Right atrium auricular region (tissue), 2 donors: ENCODE measurements at places on chromosomes 6 and 20. TPM values are rescaled to one million over a fixed set of nuclear protein-coding genes. Genes with fewer than 3 reads are reported as not detected.

- no peak for DNase-seq
Observed at GRCh38 chr6:32982084-32982701, 13.8 kb downstream of the BRD2 start.

- no peak for DNase-seq
Observed at GRCh38 chr20:34896086-34896621, 19.7 kb downstream of the ACSS2 start.

- no peak for DNase-seq
Observed at GRCh38 chr20:62888910-62889309, 27.3 kb upstream of the TCFL5 start.

The DDX43 gene
- 0.51 TPM for total RNA-seq

- no peak for DNase-seq
Observed at GRCh38 chr6:160278311-160278710, 19.7 kb upstream of the SLC22A2 start.

The MAS1L gene
- total RNA-seq = not detected

- DNase-seq = no peak
Observed at GRCh38 chr20:46023999-46024398, 5.0 kb upstream of the SLC12A5 start.

GRCh38 chr6:167898673-167899311, 72.1 kb downstream of the AFDN start:
- no peak for DNase-seq

- no peak for DNase-seq
Observed at GRCh38 chr6:44192428-44193041, 24.2 kb upstream of the MYMX start.

DNA sequence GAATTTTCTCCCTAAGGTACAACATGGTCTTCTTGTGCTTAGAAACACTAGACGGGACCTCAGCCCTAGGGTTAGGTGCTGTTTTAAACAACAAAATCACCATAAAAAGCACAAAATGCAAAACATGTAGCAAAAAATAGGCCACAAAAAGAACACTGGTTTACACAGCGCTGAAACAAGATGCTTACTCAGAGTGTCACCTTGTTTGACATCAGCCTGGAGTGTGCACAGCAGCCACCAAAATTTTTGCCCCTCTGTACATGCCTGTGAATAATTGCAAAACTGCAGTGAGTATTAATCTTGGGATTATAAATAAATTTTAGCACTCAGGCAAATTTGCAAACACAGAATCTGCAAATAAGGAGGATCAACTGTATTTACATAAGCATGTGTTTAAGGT, 110.1 kb downstream of the PLG start:
- no peak for DNase-seq

- DNase-seq = no peak
Observed at GRCh38 chr6:16089232-16090062, 39.4 kb upstream of the MYLIP start.

The RIMS4 gene
- 0.47 TPM for total RNA-seq

- DNase-seq = no peak
Observed at GRCh38 chr20:38460040-38460623, 12.5 kb upstream of the RALGAPB start.

DNA sequence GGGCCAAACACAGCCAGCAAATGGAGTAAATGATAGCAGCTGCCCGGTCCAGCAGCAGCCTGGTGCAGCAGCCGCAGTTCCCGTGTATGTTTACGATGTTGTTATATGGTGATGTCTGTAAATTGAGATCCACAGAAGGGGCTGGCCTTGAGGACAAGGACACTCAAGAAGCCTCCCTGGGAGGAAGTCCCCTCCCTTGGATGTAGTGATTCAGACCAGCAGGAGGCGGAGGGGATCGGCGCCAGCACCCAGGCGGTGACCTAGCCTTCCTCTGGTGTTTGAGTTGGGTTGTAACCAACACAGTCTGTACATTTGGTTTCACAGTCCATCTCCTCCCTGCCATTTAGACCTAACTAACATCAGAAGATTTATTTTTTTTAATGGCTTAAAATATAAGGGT, 187.8 kb downstream of the SYNDIG1 start:
- DNase-seq = no peak

- DNase-seq = no peak
Observed at GRCh38 chr6:99318566-99318965, 30.9 kb downstream of the FAXC start.

DNA sequence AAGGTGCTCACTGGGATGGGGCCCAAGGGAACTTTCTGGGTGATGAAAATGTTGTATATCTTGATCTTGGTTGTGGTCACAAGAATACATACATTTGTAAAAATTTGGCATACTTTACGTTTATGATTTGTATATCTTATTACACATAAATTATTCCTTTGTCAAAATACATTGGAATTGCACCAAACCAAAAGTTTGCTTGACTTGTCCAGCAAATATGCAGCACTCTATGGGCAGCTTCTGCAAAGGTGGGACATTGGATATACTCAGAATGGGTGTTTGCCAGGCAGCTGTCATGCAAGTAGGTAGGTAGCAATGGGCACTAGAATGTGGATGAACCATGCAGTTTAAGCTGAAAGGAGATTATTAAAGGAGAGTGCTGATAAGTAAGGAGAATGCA, 78.0 kb downstream of the LAMP5 start:
- no peak for DNase-seq

The TCP11 gene
- not detected for total RNA-seq

- no peak for DNase-seq
Observed at GRCh38 chr6:15974817-15975216, 154.1 kb upstream of the MYLIP start.

- DNase-seq = no peak
Observed at GRCh38 chr6:153942361-153942760, 96.7 kb upstream of the OPRM1 start.

GRCh38 chr20:8640461-8640860, 428.4 kb upstream of the PLCB4 start:
- DNase-seq = no peak

The RIPOR2 gene
- 2.4 TPM for total RNA-seq

DNA sequence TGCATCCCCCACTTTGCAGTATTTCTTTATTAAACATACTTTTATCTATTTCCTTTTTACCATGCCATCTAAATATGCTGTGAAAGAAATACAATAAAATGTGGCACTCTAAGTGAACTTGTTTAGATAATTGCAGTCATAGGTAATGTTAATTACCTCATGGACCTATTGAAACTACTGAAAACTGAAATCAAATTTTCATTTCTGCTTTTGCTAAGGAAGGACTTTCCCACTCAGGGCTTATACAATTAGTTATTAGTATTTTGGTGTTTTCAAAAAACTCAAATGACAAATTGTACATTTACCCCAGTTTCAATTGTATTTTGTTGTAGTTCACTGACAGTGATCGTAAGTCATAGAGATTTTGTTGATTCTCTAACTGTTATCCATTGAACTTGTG, 88.4 kb downstream of the ID4 start:
- no peak for DNase-seq

DNA sequence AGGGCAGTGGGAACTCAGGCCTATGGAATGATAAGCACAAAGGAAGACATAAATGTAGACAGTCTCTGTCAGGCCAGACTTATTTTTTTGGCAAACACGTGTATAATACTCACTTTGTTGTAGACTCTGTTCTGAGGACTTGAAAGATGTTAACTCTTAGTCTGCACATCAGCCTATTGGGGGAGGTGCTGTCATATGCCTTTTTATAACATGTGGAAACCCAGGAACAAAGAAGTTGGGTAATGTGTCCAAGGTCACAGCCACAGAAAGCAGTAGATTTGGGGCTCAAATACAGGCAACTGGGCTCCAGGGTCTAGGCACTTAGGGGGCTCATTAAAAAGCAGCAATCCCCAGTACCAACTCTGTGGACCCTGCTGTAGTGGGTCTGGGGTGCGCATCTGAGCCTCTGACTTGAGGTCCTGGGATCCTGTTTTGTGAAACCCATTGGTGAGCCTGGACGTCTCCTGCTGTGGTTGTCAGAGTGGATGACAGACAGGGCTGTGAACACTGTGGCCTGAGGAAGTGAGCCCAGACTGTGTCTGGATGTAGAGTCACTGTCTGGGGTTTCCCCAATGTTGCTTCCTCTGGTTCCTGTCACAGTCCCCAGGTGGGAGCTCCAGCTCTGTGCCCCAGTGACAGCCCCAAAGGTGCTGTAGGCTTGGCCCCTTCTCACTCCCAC, 50.0 kb downstream of the CDH26 start:
- no peak for DNase-seq

The FABP7 gene
- not detected for total RNA-seq

DNA sequence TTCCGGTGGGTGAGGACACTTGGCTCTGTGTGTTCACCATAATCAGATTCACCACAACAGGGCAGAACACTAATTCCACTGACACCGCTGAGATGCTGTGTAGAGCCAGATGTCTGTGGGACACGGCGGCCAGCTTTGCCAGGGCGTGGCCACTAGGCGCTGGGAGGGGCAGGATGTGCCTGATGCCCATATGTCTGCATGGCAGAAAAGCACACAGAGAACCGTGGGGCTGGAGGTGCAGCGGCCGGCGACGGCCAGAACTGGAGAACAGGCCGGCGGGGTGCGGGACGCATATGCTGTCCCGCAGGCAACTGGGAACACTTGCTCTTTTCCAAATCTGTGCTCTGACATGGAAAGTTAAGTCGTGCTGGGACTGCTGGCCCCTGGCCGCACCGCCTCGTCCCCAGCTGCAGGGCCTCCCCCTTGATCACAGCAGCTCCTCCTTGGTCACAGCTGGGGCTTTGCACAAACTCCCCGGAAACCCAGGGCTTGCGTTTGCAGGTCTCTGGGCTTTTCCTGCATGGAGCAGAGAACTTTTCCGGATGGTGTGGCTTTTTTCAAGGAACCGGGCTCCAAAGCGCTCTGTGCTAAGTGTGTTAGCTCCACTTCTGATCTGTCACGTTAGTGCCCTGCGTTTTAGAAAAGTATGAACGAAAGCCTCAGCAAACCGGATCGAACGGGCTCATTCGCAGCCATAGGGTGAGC, 31.1 kb downstream of the NTSR1 start:
- peak; percentile 66 for DNase-seq

DNA sequence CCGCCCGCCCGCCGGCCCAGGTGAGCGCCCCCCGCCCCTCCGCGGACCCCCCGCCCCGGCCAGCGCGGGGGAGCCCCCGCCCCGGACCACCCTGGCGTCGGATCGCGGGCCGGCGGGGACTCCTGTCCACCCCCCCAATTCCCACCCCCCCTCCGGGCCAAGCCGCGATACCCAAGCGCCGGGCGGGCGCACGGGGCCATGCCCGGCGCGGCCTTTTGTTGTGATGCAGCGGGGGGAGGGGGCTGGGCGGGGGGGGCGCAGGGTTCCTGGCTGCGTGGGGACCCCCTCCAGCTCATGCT, 245 bp downstream of the SRC start:
- no peak for DNase-seq

DNA sequence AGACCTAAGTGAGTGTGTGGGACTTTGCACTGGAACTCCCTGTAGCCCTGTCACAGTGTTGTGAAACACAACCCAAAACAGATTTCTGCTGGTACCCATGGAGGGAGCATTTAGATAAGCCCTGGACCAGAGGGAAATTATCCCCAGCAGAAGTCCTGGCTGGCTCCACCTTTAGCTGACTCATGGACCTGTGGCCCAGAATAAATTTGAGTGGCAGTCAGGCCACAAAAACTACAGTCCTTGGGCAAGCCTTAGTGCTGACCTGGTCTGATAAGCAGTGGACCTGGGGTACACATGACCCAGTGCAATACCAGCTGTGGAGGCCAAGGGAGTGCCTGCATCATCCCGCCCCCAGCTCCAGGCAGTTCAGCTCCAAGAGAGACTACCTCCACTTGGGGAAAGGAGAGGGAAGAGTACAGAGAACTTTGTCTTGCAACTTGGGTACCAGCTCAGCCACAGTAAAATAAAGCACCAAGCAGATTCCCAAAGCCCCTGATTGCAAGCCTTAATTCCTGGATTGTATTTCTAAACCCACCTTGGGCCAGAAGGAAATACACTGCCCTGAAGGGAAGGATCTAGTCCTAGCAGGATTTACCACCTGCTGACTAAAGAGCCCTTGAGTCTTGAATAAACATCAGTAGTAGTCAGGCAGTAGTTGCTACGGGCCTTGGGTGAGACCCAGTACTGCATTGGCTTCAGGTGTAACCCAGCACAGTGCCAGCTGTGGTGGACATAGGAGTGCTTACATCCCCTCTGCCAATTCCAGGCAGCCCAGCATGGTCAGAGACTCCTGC, 140.4 kb upstream of the COL21A1 start:
- DNase-seq = no peak

DNA sequence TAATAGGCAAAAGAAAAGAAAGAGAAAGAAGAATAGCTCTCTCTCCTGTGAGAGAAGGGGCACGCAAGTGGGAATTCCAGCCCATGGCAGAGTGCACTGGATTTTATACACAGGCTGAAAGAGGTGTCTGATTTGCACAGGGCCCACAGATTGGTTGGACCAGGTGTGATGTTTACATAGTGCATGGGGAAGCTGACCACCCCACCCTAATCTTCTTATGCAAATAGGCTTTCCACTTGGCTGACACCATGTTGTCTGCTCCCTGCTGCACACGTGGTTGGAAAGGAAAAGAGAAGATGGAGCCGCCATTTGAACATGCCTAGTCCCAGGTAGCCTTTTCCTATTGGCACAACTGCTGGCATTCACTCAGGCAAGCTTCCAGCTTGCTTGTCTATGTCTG, 20.2 kb downstream of the MICA start:
- no peak for DNase-seq

DNA sequence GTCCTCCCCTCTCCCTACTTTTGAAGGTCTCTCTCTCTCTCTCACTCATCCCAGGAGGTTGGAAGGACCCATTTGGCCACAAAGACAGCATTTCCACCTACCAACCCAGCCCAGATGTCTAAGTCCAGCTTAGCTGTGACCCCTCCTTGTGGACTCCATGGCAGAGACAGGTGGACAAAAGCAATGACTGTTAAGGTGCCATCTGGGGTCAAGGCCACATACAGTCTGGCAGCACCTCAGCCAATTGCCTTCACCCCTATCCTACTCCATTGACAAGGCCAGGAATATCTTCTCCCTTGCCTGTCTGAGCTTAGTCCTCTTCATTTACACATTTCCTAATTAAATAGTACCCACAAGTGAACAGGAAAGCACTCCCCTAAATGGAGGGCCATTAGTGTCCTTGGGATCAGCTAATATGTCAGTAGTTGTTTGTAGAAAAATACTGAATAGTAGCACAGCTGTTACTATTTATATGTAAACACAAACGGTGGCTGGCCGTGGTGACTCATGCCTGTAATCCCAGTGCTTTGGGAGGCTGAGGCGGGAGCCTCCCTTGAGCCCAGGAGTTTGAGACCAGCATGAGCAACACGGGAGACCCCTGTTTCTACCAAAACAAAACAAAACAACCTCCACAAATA, 28.8 kb downstream of the GCM1 start:
- no peak for DNase-seq

The SNRPB gene
- total RNA-seq = 78.7 TPM
